Forelimb muscle (tissue), 1 donor: ENCODE measurements at places on chromosomes 13 and 19. TPM values are rescaled to one million over a fixed set of nuclear protein-coding genes. Genes with fewer than 3 reads are reported as not detected.

DNA sequence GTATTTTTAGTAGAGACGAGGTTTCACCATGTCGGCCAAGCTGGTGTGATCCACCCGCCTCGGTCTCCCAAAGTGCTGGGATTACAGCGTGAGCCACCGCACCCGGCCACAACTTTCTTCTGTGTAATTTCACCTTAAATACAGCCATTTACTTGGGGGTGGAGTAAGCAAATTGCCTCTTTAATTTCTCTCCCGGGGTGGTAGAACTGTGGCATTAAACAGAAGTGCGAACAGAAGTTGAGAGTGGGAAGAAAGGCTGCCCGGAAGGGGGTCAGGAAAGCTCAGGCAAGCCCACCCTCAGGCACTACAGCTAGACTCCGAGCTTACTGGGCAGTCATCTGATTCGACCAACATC lies 475 bp upstream of the DNAJC15 start:
- DNase-seq: no peak

GRCh38 chr13:102128216-102128810 lies 273.5 kb downstream of the FGF14 start:
- no peak for DNase-seq

DNA sequence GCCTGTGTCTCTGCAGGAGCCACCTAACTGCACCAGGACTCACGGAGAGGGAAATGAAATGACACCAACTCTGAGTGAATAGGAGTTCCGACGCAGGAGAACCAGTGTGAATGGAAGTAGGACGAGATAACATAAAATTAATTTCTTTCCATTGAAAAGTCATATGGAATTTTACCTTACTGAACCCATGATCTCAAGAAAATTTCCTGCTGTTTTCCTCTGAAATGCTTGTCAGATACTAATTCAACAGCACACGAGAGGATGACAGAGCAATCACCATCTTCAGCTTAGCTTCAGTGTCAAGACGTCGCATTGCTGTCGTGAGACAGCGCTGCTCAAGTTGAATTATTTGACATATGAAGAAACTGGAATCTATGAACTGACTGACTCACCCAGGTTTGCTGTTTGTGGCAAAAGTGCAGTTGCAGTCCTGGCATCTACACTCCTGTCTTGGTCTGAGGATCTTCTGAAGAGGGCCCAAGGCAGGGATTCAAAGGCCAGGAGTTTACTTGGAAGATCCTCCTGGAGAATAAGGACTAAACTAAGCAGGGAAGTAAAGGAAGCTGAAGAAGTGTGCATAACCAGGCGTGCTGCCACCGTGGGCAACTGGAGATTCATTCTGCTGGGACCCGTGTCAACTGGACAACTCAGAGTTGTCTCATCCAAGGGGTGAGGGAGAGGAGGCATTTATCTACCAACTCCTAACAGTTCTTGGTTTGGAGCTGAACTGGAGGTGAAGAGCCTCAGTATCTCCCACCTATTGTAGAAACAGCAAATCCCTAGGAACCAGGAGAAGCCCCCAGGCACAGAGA lies 214.4 kb upstream of the IRS2 start:
- no peak for DNase-seq

GRCh38 chr13:80428349-80429096 lies 87.6 kb upstream of the SPRY2 start:
- no peak for DNase-seq

GRCh38 chr19:58513694-58514563 lies 2.1 kb upstream of the SLC27A5 start:
- no peak for DNase-seq

GRCh38 chr19:47356900-47357299 lies 7.8 kb downstream of the DHX34 start:
- DNase-seq: no peak

- DNase-seq: no peak
These were observed 1617.1 kb downstream of the PCDH9 start for GRCh38 chr13:65613004-65613403.

C19orf33 gene
- not detected for polyA plus RNA-seq

YJEFN3 gene
- 6.9 TPM for polyA plus RNA-seq

IGFL3 gene
- polyA plus RNA-seq: not detected

KIR2DL1 gene
- not detected for polyA plus RNA-seq
